H1 (cell line): ENCODE measurements at places on chromosomes 11 and 22. TPM values are rescaled to one million over a fixed set of nuclear protein-coding genes. Genes with fewer than 3 reads are reported as not detected.

- no peak overlapping the region for H3K27ac ChIP-seq
- H3K4me3 ChIP-seq, result no peak overlapping the region
- H3K36me3 ChIP-seq, result no peaks in the 10 kb centered on the region
- no peaks in the 10 kb centered on the region for H3K4me1 ChIP-seq
- no peak for DNase-seq
These were observed 67.2 kb upstream of the CD82 start for GRCh38 chr11:44498089-44498871.

DNA sequence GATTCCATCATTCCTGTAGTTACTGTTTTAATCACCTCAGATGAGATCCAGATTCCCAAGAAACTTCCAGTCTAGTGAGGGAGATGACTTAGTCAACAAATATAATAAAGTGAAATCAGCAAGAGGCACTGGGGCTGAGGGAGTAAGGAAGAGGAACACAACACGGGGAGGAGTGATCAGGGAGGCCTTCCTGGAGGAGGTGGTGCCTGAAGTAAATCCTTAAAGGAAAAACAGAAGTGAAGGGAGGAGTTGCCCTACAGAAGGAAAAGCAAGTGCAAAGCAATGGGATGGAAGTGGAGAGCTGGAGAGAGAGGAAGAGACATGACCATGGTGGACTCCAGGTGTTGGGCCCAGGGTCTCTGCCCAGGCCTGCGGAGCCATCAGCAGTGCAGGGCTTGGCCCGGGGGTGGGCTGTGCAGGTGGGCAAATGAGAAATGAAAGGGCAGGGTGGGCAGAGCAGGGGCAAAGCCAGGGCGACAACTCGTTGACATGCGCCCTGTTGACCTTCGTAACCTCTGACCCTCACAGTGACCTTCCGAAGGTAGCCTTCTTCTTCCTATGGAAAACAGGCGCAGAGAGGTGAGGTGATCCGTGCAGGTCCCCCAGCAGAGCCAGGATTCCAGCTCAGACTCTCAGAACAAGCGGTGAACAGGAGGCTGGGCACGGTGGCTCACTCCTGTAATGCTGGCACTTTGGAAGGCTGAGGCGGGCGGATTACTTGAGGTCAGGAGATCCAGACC is 12.1 kb upstream of the PPARA start:
- H3K4me1 ChIP-seq, result no peaks in the 10 kb centered on the region
- no peaks in the 10 kb centered on the region for H3K36me3 ChIP-seq
- no peak overlapping the region for H3K4me3 ChIP-seq

DNA sequence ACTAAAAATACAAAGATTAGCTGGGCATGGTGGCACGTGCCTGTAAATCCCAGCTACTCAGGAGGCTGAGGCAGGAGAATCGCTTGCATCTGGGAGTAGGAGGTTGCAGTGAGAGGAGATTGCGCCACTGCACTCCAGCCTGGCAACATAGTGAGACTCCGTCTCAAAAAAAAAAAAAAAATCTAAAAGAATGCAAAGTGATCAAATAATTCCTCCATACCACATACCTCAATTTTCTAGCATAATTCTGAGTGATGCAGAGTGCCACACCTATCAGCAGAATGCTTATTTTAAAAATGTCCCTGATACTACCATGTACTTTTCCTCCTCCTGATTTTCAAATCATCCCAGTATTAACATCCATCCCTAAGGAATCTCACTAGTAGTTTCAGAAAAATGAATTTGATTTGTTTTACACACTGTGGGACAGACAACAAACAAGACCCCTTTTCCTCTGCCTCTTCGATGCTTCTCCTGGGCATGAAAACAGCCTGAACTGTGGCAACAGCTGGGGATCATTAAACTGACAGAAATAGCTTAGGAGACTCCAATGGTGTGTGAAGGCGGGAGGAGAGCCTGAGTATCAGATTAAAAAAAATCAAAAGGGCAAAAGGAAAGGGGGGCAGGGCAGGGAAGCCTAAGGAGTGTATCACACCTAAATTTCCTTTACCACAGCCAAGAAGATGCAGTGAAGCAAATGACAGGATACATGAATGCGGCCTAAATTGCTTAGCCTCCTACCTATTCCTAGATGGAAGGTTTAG is 114.7 kb downstream of the SGSM3 start:
- H3K27me3 ChIP-seq, result no peaks in the 10 kb centered on the region
- H3K36me3 ChIP-seq, result no peaks in the 10 kb centered on the region
- H3K4me1 ChIP-seq, result no peaks in the 10 kb centered on the region

DNA sequence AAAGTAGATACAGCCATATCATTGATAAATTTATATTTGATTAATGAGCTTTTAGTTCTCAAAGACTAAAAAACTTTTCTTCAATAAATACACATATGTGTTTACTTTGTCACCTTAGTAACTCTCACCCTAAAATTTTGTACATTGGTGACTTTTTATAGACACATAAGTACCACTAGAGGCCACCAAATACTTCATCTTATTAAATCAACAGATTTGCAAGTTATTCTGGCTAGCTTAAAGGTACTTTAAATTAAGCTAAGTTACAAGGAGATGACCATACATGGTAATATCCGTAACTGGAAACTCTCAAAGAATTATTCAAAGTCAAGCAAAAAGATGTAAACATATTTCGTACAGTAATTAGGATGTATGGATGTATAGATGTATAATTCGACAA is 112.2 kb downstream of the SBF2 start:
- H3K27ac ChIP-seq, result no peak overlapping the region
- no peak overlapping the region for H3K4me3 ChIP-seq
- no peaks in the 10 kb centered on the region for H3K27me3 ChIP-seq
- no peak for DNase-seq
- no peaks in the 10 kb centered on the region for H3K36me3 ChIP-seq

DNA sequence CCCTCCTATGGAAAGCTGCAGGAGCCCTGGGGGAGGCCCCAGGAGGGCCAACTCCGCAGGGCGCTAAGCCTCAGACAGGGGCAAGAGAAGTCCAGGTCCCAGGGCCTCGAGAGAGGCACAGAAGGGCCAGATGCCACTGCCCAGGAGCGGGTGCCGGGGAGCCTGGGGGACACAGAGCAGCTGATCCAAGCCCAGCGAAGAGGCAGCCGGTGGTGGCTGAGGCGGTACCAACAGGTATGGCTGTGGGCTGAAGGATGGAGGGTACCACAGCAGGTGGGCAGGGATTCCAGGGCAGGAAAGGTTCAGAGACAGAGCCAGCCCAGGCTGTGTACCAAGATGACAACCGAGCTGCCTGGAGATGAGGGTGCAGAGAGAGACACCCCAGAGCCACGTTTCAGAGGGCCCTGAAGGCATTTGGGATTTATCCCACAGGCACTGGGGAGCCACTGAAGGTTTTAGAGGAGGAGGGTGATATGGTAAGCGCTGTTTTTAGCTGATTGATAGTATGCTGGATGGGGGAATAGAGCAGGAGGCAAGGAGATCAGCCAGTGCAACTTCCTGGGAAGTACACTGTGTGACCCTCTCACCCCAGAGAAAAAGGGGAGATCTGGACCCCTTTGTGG is 412 bp downstream of the C11orf86 start:
- no peaks in the 10 kb centered on the region for H3K27me3 ChIP-seq
- peak; percentile 55 for DNase-seq
- H3K36me3 ChIP-seq, result no peaks in the 10 kb centered on the region
- no peak overlapping the region for H3K4me3 ChIP-seq
- no peak overlapping the region for H3K27ac ChIP-seq

DNA sequence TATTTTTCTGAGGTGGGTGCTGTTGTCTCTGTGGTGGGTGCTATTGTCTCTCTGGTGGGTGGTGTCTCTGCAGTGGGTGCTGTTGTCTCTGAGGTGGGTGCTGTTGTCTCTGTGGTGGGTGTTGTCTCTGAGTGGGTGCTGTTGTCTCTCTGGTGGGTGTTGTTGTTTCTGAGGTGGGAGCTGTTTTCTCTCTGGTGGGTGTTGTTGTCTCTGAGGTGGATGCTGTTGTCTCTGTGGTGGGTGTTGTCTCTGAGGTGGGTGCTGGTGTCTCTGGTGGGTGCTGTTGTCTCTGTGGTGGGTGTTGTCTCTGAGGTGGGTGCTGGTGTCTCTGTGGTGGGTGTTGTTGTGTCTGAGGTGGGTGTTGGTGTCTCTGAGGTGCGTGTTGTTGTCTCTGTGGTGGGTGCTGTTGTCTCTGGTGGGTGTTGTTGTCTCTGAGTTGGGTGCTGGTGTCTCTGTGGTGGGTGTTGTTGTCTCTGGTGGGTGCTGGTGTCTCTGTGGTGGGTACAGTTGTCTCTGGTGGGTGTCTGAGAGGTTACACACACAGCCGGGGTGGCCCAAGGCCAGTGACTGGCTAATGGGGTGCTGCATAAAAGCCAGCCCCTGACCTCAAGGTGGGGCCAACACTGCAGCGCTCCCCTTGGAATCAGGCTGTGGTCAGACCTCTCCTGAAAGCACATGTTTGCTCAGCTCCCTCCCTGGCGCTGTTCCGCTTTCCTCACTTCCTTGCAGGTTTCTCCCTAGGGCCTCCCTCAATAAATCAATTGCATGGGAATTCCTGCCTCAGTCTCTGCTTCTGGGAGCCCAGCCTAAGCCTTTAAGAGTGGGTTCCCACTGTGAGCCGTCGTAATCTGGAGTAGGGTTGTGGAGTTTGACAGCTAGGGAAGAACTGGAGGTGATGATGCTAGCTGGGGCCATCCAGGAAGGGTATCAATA is 31.0 kb upstream of the XBP1 start:
- H3K27ac ChIP-seq, result no peak overlapping the region
- no peaks in the 10 kb centered on the region for H3K27me3 ChIP-seq
- no peaks in the 10 kb centered on the region for H3K36me3 ChIP-seq
- no peak overlapping the region for H3K4me3 ChIP-seq
- no peaks in the 10 kb centered on the region for H3K4me1 ChIP-seq

DNA sequence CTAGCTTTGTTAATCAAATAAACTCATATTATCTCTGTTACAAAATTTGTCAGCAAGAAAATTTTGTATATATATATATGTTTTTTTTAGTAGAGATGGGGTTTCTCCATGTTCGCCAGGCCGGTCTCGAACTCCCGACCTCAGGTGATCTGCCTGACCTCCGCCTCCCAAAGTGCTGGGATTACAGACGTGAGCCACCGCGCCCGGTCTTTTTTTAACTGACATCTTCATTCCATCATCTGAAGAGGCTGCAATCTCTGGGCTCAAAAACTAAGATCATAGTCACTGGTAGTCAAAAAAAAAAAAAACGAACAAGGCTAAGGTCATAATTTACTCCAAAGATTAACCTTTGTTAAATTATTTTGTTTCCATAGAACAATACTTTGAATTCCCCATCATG is 5.3 kb upstream of the KLHDC7B start:
- no peaks in the 10 kb centered on the region for H3K4me1 ChIP-seq
- no peak for DNase-seq
- H3K27ac ChIP-seq, result no peak overlapping the region
- peaks cover 2% of the 10 kb centered on the region; the same call in 1 of the 2 replicates for H3K27me3 ChIP-seq

GRCh38 chr11:64296236-64296635 is 3.9 kb upstream of the CATSPERZ start:
- H3K27me3 ChIP-seq, result peaks cover 100% of the 10 kb centered on the region
- peaks cover 9% of the 10 kb centered on the region; the same call in 1 of the 2 replicates for H3K36me3 ChIP-seq
- no peak overlapping the region for H3K27ac ChIP-seq
- H3K4me3 ChIP-seq, result no peak overlapping the region

DNA sequence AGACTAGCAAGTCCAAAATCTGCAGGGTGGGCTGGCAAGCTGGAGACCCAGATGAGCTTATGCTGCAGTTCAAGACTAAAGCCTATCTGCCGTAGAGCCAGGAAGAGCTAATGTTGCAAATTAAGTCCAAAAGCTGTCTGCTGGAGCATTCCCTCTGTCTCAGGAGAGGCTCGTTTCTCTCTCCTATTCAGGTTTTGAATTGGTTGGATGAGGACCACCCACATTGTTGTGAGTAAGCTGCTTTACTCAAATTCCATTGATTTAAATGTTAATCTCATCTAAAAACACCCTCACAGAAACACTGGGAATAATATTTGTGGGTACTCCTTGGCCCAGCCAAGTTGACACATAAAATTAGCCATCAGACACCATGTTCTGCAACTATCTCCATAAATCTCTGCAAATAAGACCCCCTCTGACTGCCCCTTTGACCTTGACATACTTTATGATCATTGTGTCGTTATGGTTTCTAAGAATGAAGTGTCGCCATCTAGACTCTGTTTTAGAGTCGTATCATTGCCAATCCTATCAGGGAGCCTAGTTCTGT is 16.8 kb upstream of the CUL5 start:
- H3K4me1 ChIP-seq, result peaks cover 9% of the 10 kb centered on the region
- no peak overlapping the region for H3K27ac ChIP-seq
- no peaks in the 10 kb centered on the region for H3K36me3 ChIP-seq
- H3K27me3 ChIP-seq, result no peaks in the 10 kb centered on the region
- H3K4me3 ChIP-seq, result no peak overlapping the region

Gene USP35
- total RNA-seq, result 6.8 and 7.8 TPM in 2 replicates

Gene HTR3A
- 6.5 and 7.5 TPM in 2 replicates for total RNA-seq

Gene OR51E1
- total RNA-seq, result not detected in 2 replicates

Gene EEF1G
- total RNA-seq, result 1,622 and 1,627 TPM in 2 replicates
